CD8-positive, alpha-beta memory T cell (primary cell): ENCODE measurements at places on chromosomes 7 and 10.

GRCh38 chr10:23172429-23173213 lies 19.5 kb upstream of the PTF1A start:
- no peak for DNase-seq

- no peak for DNase-seq
These were observed 52.8 kb upstream of the ANAPC16 start for GRCh38 chr10:72162978-72163377.

- no peak for DNase-seq
These were observed 180.0 kb upstream of the BMPER start for GRCh38 chr7:33725111-33726025.

GRCh38 chr7:79988653-79989052 lies 146.0 kb upstream of the GNAI1 start:
- DNase-seq: no peak

- DNase-seq: no peak
These were observed 386.4 kb downstream of the SUGCT start for GRCh38 chr7:40520986-40521738.

GRCh38 chr7:155258226-155258560 lies 39.5 kb upstream of the INSIG1 start:
- DNase-seq: no peak

DNA sequence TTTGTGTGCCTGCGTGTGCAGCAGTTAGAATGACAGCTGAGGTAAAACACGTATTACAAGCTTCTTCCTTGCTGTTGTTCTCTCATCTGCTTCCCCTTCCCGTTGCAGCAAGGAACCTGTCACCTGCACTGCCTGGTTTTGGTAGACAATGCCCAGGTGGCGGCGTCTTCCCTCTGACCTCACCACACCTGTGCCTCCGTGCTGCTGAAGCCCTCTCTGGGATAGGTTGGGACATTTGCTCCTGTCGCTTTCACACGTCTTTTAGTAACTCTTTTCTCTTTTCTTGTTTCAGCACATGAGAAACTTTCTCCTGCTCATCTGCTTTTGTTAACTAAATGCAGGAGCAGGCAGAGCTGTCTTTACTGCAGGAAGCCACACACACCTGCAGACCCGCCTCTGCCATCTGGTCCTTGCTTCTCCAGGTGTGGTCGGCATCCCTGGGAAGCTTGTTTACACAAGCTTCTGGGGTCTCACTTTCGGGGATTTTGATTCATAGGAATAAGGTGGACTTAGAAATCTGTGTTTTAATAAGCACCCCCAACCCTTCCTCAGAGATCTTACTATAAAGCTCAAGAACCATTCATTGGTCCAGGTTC lies 60.7 kb upstream of the EXOC6 start:
- no peak for DNase-seq

- no peak for DNase-seq
These were observed 33.5 kb downstream of the BICC1 start for GRCh38 chr10:58546137-58546536.

DNA sequence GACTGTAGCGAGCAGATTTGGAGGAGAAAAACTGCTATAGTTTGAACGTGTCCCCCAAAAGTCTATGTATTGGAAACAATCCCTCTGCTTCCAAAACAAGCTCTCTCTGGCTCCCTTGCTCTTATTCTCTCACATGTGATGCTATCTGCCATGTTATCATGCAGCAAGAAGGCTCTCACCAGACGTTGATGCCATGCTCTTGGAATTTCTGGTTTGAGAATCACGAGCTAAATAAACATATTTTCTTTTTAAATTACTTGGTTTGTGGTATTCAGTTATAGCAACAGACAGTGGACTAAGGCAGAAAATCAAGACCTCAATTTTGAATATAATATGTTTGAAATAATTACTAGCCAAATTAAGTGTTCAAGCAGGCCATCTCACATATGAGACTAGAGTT lies 17.5 kb upstream of the GNAT3 start:
- DNase-seq: no peak

GRCh38 chr7:156139633-156140032 lies 327.4 kb upstream of the SHH start:
- no peak for DNase-seq

DNA sequence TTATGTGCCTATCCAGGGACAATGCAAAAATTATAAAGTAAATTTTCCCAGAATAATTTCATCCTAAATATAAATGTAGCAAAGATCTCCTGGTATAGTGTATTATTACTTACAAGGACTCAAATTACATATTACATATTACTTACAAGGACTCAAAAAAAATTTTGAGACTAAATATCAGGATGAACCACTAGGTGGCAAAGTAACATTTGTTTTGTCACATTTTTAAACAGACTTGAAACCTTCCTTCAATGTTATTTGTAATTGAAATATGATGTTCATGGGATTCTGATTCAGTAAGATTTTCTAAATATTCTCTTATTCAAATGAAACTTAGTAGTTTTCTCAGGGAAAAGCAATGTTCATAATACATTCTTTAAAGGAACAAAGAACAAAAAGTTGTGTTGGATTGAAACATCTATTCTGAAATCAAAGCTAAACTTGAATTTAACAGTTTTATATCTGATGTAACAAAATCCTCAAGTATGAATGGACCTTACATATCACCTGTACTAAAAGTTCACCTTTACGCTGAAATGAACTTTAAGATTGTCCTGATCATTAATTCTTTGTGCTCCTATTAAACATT lies 74.3 kb upstream of the GNAI1 start:
- DNase-seq: peak; percentile 18

DNA sequence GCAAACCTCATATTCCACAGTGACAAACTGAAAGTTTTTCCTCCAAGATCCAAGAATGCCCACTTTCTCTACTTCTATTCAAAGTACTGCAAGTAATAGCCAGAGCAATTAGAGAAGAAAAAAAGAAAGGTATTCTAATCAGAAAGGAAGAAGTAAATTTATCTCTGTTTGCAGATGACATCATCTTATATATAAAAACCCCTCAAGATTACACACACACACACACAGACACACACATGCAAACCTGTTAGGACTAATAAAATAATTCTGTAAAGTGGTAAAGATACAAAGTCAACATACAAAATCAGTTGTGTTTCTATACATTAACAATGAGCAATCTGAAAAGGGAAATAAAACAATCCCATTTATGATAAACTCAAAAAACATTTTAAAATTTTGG lies 44.7 kb upstream of the AASS start:
- no peak for DNase-seq

DNA sequence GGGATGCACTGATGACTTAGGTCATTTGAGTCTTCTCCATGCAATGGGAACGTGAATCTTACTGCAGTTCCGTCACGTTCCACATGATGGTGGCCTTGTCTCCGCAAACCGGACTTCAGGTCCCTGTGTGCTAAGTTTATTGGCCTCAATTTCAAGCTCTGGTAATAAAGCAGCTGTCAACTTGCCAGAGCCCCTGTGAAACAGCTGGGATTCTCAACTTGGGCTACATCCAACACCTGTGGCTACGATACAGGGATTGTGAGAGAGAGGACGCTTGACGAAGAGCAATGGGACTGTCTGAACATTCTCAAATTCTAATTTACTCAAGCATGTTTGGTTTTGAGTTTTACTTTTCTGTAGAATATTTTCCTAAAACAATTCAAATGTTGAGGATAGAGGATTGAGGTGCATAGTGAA lies 174.2 kb downstream of the PTN start:
- DNase-seq: no peak

GRCh38 chr7:33109758-33110238 lies 594 bp upstream of the RP9 start:
- no peak for DNase-seq

DNA sequence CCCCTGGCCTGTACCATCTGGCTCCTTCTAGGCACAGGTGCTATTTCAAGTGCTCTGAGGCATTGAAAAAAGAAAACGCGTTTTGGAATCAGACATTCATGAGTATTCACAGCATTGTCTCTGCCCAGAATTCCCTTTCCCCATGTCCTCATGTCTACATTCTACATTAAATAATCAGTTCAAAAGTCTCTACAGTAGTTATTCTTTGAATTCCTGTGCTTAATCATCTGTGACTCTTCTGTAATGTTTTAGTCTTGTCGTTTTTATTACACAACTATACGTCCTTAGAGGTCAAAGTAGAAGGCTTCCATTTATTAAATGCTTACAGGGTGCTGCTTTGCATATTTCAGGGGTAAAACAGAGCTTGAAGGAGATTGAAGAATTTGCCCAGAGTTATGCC lies 95.7 kb downstream of the BICC1 start:
- no peak for DNase-seq

GRCh38 chr10:11146402-11147171 lies 128.9 kb downstream of the CELF2 start:
- no peak for DNase-seq

DNA sequence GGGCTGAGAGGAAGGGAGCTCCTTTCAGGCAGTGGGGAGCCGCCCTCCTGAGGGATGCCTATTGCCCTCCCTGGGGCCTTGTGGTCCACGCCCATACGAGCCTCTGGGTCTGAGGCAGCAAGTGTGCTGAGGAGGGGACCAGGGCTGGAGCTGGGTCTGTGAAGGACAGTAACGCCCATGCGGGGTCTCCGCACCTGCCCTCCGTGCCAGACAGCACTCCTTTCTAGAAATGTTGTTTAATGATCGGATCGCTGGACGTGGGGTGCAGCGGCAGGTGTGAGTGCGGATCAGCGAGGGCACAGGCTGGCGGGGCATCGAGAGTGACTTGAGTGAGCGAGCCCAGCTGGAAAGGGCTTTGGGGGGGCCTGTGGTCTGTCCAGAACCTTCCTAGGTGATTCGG lies 70.1 kb downstream of the ELFN1 start:
- DNase-seq: no peak

GRCh38 chr7:104499975-104500374 lies 171.6 kb downstream of the LHFPL3 start:
- no peak for DNase-seq

DNA sequence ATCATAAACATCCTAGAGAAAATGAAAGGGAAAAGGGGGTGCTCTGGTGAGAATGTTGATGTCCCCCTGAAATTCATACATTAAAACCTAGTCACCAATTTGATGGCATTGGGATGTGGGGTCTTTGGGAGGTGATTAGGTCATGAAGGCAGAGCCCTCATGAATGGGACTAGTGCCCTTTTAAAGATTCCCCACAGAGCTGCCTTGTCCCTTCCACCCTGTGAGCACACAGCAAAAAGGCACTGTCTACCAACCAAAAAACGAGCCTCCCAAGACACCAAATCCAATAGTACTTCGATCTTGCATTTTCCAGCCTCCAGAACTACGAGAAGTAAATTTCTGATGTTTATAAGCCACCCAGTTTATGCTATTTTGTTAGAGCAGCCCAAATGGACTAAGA lies 47.6 kb downstream of the OSBPL3 start:
- no peak for DNase-seq

- DNase-seq: no peak
These were observed 92.9 kb downstream of the DNAJB6 start for GRCh38 chr7:157429680-157430224.

DNA sequence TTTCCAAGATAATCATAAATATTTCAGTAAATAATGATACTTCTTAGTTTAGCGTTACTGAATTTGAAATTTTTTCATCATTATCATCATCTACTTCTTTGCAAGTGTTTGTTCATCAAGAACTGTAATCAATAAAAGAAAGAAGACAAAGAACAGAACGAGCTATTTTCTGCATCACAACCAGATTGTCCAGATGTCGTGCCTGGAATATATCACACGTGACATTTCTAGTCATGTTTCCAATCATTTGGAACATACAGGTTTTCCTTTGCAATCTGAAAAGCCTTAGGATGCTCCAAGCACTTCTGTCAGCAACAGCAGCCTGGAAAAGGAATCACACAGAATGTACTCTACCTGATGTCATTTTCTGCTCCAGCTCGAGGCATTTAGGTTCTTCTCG lies 107.4 kb downstream of the FAM107B start:
- DNase-seq: no peak

DNA sequence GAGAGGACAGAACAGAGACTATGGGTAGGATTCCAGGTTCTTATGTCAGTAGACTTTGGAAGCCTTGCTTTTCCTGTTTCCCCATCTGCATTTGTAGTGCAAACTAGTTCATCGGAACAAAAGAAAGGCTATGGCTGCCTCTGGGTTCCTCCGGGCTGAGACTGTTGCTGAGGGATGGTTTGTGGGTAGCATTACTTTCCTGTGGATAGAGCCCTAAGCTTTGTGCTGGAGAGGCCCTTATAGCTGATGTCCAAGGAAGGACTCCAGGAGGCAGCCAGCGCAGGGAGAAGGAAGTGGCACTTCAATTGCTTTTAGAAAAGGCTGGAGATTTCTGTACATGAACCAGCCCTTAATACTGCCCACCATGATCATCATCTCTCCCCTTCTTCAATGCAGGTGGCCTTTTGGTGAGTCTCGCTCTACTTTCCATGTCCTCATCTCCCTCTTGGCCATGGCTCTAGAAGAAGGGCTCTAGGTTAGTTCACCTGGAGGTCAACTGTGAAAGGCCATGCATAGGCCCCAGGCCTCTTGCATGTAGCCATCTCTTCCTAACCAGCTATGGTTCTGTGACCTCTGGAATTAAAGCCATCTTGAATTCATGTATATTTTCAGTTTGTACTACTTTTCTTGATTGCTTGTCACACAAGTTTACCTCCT lies 15.4 kb downstream of the MXI1 start:
- DNase-seq: no peak

DNA sequence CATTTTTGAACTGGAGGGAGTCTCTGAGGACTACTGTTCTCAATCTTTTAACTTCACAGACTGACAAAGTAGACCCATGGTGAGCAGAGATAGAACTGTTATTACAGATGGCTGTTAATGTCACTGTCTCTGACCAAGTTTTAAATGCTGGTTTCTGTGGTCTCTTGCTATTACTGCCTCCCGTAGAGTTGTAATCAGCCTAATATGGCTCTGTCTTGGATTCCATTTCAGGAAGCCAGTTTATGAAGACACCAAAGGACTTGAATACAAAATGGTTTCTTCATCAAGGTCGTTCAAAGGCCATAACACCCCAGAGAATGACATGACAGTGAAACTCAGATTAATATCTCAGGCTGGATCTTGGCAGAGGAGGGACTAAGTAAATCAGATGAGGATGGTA lies 3.9 kb downstream of the SFRP4 start:
- no peak for DNase-seq

DNA sequence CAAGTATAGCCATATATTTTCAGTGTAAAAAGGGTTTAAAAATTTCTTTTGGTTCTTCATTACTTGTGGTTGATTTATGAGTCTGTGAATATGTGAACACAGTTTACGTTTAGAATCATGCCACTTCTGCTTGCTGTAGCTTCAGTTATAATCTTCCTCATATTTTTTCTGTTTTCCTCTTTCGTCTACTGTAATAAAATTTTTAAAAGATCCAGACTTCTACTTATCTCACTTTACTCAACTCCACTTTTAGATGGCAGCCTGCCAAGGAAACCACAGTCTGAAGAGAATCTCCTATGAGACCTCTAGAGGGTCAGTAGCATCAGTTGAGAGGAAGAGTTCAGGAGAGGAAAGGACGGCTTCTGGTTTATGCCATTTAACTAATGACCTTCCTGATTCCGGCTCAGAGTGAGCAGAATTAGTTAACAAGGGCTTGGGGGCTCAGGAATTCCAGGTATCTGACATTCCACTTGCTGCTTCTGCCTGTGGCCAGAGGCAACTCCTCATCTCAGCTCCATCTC lies 21.4 kb downstream of the CREB5 start:
- DNase-seq: no peak
